Spinal cord (tissue), 10 donors: ENCODE measurements at places on chromosomes 16 and 17.

GRCh38 chr17:9021158-9021991, at the start of gene NTN1:
Gene NTN1, plus strand, starts transcription at chr17:9021510. Its CDS starts 864 bp downstream, at chr17:9022374.
- DNase-seq: no peak

DNA sequence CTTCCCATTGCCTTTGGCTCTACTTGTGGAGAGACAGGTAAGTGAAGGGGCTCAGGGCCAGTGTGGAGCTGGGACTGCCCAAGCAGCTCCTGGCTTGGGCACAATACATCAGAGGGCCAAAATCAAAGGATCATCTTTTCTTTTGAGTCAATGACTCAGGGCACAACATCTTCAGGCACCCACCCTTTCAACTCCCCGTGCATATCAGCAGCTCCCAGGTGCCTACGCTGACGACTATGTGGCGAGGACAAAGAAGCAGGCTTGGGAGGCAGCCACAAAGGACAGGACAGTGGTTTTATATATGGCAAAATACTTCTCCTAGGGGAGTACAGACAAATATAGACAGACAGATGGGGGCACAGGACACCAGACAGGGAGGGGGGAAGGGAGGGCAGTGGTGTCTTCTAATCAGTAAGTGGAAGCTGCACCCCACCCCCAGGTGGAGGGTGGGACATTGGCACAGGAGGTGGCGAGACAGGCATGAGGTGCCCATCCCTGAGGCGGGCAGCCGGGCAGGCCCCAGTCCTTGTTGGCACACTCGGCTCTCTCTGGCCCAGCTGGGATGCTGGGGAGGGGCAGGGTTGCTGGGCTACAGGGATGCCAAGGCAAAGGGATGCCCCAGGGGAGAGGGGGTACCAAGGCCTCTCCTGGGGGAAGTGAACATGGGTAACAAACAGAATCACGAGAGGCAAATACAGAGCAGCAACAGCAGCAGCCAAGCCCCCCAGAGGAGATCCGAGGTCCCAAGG, 7.7 kb upstream of the ARL5C start:
- DNase-seq: peak; percentile 35

GRCh38 chr16:67397812-67398545, 4.7 kb upstream of the TPPP3 start:
- no peak for DNase-seq

DNA sequence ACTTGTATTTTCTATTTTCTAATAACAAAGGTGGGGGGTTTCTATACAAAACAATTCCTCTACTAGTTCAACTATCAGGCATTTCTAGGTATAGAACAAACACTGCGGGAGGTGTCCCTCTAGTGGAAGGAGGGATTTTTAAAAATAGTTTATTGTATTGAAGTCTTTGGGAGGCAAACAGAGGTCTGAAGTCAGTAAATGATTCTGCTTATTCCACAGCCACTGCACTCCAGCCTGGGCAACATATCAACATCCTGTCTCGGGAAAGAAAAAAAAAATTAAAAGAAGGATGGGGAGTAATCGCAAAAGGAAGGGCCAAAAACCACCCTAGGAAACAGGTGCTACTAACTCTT, 648 bp upstream of the ERCC4 start:
- DNase-seq: peak; percentile 64

- no peak for DNase-seq
Observed at GRCh38 chr16:58243528-58244004, 45.7 kb upstream of the CSNK2A2 start.

DNA sequence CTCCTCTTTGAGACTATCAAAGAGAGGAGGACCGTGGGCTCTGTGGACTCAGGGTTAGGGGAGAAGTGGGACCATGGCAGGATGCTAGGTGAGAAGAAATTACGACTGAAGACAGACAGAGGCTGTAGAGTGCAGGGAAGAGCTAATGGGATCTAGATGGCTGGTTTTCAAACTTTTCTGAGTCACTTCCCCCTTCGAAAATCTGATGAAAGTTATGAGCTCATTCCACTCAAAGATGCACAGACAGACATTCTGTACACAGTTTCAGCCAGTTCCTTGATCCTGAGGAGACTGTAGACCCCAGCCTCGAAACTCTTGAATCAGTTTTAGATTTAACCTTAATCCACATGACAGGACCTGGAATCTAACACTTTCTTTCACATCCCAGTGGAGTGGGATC, 40.7 kb downstream of the RGS9 start:
- no peak for DNase-seq

DNA sequence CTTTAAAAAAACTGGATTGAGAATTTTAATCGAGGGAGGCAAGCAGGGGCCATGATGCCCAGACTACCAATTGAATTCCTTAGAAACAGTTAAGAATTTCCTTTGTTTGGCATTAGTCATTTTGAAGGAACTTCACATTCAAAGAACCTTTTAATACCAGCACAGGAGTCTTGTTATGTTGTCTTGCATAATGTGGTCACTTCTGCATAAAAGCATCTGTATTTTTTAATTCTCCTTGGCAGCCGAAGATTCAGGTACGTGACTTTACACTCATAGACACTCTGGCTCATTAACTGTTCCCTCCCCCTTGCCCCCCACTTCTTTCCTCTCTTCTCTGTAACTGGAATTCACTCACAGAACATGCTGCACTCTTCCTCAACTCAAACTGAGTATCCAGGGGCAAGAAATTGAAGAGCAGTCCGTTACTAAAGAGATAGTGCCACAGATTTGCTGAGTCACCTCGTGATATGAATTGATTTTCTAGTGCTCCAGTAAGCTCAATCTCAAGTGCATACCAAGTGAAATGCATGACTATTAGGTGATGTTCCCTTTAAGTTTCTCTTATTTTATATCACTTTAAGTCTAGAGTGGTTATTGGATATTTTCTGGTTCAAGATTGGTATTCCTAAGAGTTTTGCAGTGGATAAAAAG, 572.2 kb upstream of the SOX9 start:
- DNase-seq: no peak

- DNase-seq: no peak
Observed at GRCh38 chr17:29723278-29724047, 100.8 kb upstream of the CORO6 start.

DNA sequence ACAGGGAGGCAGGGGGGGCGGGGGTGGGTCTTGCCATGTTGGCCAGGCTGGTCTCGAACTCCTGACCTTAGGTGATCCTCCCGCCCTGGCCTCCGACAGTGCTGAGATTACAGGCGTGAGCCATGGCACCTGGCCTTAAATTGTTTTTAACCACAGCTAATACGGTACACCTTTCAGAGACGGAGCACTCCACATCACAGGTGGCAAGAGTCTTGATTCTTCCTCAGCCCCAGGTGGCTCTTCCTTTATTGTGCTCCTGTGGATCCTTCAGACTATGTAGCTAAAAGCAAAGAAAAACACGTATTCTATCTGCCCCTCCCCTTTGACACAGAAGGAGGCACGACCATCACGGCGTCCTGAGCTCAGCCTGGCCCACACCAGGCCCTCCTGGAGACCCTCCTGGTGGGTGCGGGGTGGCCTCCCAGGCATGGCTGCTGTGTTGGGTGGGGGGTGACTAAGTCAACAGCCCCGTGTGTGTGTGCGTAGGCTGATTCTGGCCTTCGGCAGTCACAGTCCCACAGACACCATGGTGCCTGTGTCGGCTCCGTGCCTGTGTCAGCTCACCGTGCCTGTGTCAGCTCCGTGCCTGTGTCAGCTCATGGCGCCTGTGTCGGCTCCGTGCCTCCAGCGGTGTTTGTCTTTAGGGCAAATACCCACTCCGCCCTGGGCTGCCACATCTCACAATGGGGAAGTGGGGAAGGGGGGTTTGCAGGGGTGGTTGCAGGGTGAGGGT, 10.8 kb upstream of the SECTM1 start:
- no peak for DNase-seq

- no peak for DNase-seq
Observed at GRCh38 chr17:81551458-81552243, 502 bp downstream of the FAAP100 start.

GRCh38 chr17:82103553-82104451, 5.8 kb upstream of the FASN start:
- DNase-seq: no peak

- peak; percentile 46 for DNase-seq
Observed at GRCh38 chr16:50245417-50246298, 20.7 kb upstream of the ADCY7 start.

- DNase-seq: no peak
Observed at GRCh38 chr17:59372138-59372751, 40.8 kb downstream of the YPEL2 start.

GRCh38 chr16:83717814-83718213, 90.0 kb upstream of the HSBP1 start:
- DNase-seq: peak; percentile 47

GRCh38 chr17:3838206-3838605, 7.8 kb downstream of the NCBP3 start:
- no peak for DNase-seq

GRCh38 chr16:19601083-19601976, 45.8 kb downstream of the VPS35L start:
- peak; percentile 38 for DNase-seq

DNA sequence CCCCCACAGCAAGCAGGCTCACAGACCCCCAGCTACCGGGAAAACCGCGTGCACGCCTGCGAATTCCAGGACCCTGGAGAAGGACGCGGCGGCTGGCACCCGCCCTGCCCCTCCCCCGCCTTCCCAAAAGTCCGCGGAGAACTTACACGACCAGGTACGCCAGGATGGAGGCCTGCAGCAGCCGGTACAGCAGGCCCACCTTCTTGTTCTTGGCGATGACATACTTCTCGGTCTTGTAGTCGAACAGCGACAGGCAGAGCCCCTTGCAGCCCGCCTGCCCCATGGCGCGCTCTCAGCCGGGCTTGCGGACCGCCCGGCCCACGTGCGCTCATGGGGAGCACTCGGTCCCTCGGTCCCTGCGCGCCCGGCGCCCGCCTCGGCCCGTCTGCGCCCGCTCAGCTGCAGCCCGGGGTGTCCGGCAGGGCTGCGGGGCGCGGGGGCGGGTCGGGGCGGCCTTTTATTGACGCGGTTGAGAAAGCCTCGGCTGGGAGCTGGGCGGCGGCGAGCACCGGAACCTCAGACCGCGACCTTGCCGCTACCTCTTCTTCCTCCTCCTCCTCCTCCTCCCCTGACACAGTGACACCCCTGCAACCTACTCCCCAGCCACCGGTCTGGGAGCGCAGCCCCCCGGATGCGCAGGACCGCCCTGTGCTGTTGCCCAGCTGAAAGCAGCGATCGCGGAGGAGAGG, at the start of gene P2RX5:
Gene P2RX5, minus strand, starts transcription at position 433 of the 689 bp plus-strand sequence. Its CDS starts 150 bp downstream, at position 283.
- no peak for DNase-seq

DNA sequence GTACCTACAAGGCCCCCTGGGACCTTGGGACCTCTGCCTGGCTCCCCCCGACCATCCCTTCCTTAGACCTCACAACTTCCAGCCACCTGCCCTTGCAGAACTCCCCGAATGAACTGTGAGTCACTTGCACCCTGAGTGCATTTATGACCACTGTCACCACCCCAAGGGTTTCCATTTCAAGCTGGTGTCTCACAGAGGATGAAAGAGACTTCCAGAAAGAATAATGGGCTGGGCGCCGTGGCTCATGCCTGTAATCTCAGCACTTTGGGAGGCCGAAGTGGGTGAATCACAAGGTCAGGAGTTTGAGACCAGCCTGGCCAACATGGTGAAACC, 124.5 kb upstream of the CIBAR2 start:
- no peak for DNase-seq
